ENCODE measurements at places on chromosomes 16 and 17.

DNA sequence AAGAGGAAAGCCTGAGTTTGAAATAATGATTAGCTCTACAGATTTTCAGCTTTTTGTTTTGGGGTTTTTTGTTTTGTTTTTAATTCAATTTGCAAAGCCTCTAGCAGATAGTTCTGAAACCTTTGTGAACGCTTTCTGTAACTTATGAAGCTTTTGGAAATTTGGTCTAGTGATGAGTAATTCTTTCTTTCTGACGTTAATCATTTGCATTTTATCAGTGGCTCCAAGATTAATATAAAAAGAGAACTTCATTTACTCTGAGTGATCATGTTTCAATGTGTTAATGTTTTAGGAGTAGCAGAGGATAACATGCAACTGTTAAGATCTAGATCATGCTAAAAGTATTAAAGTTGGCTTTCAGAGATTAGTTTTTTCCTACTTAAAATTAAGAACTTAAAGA is 160.3 kb upstream of the TBX2 start:
- no peak for DNase-seq

- DNase-seq, result no peak
These were observed 15.4 kb upstream of the ERN1 start for GRCh38 chr17:64145375-64145750.

GRCh38 chr16:71826533-71827017 is 17.9 kb upstream of the AP1G1 start:
- DNase-seq, result no peak

- DNase-seq, result no peak
These were observed 19.3 kb downstream of the SOCS1 start for GRCh38 chr16:11236461-11237254.

DNA sequence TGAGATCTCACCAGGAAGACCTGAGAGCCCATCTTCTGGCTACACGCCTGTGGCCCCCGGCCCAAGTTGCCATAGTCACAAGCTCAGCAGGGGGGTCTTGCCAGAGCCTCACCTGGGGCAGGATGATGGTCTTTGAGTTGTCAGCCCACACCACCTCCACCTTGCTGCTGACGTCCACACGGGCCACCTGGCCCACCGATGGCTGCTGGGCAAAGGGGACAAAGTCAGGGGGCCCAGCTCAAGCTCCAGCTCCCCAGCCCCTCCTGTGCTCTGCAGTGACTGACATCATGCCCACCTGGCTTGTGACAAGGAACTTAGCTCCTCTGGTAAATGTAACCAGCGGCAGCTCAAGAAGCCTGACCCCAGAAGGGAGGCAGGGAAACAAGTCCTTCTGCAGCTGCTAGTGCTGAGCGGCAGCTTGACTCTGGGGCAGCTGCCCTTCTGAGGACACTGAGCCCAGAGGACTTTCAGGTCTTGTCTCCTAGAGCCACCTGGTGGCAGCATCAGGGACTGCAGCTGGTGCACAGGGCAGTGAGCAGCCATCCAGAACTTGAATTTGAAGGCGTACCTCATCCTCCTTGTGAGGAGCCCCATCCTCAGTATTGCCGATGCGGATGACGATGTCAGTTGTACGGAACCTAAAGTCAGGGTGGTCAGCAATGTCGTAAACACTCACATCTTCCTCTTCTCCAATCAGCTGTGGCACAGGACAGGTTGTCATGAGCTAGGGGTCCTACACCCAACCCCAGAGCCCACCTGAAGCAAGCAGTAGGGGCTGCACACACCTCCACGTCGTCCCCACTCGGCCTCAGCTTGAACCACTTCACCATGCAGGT is 13.5 kb downstream of the SPHK1 start:
- DNase-seq, result peak; percentile 82

GRCh38 chr17:39709998-39710964 is 10.4 kb downstream of the ERBB2 start:
- DNase-seq, result no peak

DNA sequence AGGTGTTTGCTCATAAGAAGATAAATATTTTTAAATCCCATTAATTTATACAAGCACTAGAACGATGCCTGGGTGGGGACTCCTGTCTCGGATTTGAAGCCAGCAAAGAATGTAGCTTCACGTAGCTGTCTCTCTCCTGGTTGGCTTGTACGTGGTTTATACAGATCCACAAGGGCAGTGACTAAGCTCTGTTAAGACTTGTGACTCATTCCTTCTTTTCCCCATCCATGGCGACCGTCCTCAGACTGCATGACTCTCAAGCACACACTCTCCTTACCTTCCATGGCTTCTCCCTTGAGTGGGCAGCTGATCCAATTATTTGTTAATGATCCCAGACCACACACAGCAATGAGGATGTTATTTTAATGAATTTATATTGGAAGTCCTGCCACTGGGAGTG is 679.7 kb upstream of the SOX9 start:
- no peak for DNase-seq

DNA sequence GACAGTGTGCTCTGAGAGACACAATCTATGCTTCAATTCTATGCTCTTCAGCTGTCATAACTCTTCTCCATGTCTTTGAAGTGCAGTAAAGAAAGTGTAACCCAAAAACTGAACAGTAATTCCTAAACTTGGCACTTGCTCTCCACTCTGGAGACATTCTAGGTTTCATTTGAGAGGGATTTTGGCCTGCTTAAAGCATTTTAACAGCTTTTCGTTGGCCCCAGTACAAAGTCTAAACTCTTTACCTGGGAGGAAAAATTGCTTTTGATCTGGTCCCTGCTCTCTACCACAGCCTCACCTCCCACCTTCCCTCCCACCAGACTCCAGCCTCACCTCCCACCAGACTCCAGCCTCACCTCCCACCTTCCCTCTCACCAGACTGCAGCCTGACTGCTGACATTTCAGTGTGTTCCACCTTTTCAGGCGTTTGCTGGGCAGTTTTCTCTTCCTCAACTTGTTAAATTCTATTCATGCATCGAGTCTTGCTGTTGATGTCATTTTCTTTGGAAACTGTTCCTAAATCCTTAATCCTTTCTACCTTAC is 132.6 kb downstream of the RPTOR start:
- no peak for DNase-seq

DNA sequence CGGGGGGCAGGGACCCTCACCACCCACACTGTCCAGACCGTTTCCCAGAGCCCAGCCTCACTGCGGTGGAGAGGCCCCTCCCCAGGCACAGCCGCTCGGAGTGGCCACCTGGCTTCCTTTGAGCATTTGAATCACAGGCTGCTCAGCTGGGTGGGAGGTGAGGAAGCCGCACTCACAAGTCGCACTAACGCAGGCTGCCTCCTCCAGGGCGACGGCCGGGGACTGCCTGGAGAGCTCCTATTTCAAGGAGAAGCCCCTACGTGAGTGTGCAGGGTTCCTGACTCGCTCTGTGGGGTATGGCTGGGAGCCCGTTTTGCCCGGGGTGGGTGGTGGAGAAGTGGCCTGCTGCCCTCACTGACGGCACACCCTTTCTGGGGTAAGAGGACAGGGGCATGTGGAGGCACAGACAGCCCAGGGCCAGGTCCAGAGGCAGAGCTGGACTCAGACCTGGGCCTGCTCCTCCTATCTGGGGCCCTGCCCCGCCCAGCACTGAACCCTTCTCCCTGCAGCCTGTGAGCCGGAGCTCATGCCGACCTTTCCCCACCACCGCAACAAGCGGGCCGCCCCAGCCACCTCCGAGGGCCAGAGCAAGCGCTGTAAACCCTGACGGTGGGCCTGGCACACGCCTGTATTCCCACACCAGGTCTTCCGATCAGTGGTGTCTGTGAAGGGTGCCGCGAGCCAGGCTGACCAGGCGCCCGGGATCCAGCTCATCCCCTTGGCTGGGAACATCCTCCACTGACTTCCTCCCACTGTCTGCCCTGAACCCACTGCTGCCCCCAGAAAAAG is 6.2 kb downstream of the SPATA2L start:
- DNase-seq, result no peak

GRCh38 chr17:59300941-59301340 is 30.5 kb upstream of the YPEL2 start:
- DNase-seq, result no peak

DNA sequence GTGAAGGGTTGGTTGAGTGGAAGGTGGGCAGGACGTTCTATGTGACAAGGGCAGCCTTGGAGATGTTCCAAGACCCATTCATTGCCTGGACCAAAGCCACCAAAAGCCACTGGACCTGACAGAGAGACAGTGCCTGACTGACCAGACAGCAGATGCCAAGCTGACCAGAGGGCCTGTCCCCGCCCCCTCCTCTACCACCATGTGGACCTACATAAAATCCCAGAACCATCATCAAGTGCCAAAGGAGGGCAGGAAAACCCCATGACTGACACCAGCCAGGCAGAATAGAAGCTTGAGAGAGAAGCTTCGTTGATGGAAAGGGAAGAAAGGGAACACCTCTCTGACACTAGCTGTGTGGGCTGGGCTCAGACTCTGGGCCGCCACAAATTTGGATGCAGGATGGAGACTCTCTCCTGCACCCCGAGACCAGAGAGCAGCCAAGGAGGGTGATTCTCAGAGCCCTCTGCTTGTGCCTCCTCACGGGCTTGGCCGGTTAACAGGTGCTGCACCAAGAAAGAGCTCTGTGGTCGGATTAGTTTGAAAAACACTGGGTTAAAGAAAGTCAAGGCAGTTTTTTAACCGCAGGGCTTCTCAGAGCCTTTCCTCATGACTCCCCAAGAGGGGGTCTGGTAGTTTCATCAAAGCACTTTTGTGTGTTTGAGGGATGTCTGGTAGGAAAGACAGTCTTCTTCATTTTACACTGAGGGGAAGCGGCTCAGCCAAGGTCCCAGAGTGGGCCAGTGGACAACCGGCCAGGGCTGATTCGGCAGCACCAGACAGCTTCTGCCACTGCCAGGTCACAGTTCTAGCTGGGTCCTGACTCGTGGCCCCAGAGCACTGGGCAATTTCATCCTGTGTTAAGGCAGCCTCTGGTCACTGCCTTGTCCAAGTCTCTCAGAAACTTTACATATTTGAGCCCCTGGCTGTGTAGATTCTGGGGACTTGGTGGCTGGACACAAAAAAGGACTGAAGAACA is 1.7 kb downstream of the TNFRSF13B start:
- no peak for DNase-seq

DNA sequence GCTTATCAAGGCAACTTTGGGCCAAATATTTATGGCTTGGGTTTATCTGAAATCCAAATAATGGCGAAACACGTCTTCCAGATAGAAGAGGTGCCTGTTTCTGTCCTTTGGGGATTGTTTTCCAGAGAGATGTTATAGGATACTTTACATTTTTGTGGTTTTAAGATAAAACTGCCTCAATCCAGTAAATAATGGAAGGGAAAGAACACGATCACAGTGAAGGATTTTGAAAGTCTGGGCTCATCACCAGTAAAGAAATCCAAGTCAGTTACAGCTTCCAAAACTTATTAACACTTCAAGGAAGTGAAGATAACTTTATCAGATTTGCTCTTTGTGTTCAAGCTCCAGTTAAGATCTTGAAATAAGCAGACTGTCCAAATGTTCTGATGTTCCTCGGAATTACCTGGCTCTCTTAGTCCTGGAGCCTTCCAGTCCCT is 30.1 kb downstream of the DNAH2 start:
- no peak for DNase-seq

DNA sequence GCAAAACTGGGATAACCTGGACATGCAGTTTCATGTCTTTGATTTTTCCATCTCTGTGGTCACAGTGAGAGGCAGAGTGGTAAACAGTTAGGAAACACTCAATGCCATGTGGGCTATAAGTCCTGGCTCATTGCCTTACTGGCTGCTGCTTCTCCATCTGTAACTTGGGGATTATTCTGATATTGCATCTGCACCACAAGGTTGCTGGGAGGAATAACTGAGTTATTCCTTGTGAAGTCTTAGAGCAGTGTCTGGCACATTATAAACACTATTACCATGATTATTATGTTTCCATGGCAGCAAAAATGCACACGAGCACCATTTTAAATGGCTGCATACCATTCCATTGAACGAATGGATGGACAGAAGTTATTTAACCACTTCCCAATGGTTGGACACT is 111.7 kb upstream of the CDH5 start:
- no peak for DNase-seq

DNA sequence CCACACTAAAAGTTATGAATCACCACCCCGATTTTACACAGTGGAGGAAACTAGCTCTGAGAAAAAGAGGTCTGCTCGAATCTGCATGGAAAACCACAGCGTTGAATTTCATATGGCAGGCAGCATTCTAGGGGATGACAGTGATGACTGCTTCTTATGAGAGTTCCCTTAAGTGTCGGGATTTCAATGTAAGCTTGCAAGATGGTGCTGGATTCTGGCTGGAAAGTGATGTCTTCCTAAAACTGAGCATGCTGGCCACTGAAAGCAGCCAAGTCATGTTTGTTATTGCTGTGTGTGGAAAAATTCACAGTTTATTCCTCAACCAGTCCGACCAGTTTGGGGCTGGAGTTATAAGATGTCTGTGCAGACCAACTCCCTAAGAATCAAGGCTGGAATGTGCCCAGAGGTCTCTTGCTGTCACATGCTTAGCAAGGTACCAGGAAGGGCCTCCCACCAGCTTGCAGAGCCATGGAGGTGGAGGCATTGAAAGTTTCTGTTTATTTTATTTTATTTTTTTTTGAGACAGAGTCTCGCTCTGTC is 37.2 kb upstream of the GAN start:
- no peak for DNase-seq

DNA sequence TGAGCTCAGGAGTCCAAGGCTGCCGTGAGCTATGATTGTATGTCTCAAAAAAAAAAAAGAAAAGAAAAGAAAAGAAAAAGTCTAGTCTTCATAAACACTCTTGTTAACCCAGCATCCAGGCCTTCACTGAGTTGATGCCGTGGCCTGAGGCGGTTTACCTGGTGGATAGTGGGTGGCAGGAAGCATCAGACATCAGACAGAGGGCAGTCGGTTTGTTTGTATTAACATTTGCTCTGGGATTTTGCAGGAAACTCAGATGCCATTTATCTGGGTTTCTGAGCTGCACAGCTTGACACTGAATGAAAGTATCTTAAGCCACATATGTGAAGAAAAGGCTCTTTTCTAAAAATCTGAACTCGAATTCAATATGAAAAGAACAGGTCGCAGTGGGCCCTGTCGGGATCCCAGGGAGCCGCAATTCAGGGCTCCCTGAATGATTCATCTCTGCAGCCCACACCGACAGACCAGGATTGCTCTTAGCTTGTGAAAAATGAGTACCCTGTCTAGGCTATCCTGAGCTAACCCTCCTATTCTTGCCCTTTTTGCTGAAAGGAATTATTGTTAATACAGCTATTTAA is 1.1 kb upstream of the DBNDD1 start:
- DNase-seq, result no peak

GRCh38 chr16:46627746-46628145 is 6.6 kb upstream of the SHCBP1 start:
- DNase-seq, result no peak

DNA sequence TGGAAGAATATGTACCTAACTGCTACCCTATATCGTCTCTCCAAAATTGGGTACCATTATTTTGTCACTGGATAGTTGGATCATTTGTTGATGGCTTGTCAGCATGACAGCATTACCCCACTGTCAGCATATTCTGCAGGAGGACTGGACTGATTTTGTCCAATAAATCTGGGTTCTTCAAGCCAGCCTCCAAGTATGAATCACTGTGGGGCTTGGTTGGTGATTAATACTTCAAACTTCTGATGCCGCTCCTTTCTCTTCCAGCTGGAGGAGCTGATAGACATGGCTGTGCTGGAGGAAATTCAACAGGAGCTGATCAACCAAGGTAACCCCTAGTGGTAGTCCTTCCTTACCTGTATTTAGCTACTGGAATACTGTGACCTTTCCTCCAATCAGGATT is 2.5 kb downstream of the RPAIN start:
- no peak for DNase-seq

GRCh38 chr17:4533523-4534504 is 21.4 kb downstream of the MYBBP1A start:
- no peak for DNase-seq

GRCh38 chr16:47848421-47849109 is 307.2 kb downstream of the ABCC12 start:
- DNase-seq, result no peak

- DNase-seq, result no peak
These were observed 4.6 kb downstream of the PRSS21 start for GRCh38 chr16:2821487-2822157.
